ENCODE measurements at places on chromosomes 5 and 9. TPM values are rescaled to one million over a fixed set of nuclear protein-coding genes. Genes with fewer than 3 reads are reported as not detected.
A peak's percentile ranks its signal among the peaks of the same experiment; 100 is the strongest.

Gene BSPRY
- not detected for total RNA-seq

GRCh38 chr9:94720846-94721549 is 5.5 kb upstream of the AOPEP start:
- no peak for DNase-seq

Gene PPP3R2
- not detected for total RNA-seq

Gene TRIM41
- total RNA-seq: 11.9 TPM

- no peak for DNase-seq
Observed at GRCh38 chr9:19666575-19666974, 122.3 kb downstream of the SLC24A2 start.

- DNase-seq: no peak
Observed at GRCh38 chr9:127707766-127708165, 978 bp downstream of the CFAP157 start.

DNA sequence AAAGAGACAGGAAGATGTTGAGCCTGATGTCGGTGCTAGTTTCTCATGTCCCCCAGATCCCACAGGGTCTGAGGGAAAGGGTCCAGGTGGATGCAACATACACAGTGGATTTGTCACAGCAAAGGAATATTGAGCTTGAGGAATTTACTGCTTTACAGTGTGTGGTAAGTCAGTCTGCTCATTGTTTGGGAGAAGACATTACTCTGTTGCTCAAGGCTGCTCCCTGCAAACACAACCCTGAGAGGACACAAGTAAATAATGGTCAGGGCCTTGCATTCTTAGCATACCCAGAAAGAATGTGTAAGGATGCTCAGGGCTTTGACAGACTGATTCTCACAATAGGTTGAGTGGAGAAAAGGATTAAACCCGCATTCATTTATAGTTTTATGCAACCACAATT is 7.3 kb upstream of the MAN2A1 start:
- no peak for DNase-seq

Gene AQP7
- not detected for total RNA-seq

DNA sequence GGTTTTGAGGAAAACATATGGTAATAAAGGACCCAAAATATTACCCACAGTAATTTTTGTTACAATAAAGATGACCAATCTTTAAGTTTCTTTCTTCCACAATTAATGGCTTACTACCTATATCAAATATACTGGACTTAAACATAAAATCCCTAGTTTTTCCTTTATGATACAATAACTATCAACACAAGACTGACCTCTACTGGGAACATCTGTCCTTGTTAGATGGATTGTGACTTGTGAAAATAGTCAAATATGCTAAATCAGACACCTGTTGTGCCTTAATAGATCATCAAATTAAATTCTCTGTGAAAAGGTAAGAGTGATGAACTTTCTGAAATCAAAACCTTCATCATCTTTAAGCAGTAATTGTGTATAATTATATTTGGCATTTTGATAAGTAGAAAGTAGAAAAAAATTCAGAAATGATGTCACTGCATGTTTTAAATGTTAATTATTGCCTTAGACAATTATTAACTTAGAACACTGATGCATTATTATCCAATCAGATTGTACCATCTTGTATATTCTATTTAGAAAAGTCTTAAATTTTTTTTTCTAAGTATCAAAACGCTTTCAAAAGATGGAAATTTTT is 113.6 kb downstream of the DEPDC1B start:
- no peak for DNase-seq

Gene TUSC1
- total RNA-seq: 10.5 TPM

Gene LCN9
- not detected for total RNA-seq

DNA sequence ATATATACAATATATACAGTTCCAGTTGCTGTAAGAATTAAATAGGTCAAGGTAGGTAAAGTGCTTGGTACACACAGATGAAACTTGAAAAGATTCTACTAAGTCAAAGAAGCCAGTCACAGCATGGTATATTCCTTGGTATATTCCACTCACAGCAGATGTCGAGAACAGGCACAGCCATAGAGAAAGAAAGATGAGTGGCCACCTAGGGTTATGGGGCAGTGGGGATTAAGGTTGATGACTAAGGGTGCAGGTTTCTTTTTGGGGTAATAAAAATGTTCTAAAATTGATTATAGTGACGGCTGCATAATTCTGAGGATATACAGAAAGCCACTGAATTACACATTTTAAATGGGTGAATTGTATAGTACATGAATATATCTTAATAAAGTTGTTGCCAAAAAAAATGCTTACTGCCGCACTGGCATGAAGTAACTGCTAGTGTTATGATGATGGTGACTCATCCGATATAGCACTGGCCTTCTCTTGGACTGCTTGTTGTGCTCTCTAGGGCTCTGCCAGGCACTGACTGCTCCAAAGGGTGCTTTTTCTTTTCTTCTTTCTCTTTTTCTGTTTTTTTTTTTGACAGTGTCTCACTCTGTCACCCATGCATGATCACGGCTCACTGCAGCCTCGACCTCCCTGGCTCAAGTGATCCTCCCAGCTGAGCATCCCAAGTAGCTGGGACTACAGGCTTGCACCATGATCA is 23.5 kb downstream of the TBC1D2 start:
- no peak for DNase-seq

Gene GLRA1
- total RNA-seq: 0.16 TPM

DNA sequence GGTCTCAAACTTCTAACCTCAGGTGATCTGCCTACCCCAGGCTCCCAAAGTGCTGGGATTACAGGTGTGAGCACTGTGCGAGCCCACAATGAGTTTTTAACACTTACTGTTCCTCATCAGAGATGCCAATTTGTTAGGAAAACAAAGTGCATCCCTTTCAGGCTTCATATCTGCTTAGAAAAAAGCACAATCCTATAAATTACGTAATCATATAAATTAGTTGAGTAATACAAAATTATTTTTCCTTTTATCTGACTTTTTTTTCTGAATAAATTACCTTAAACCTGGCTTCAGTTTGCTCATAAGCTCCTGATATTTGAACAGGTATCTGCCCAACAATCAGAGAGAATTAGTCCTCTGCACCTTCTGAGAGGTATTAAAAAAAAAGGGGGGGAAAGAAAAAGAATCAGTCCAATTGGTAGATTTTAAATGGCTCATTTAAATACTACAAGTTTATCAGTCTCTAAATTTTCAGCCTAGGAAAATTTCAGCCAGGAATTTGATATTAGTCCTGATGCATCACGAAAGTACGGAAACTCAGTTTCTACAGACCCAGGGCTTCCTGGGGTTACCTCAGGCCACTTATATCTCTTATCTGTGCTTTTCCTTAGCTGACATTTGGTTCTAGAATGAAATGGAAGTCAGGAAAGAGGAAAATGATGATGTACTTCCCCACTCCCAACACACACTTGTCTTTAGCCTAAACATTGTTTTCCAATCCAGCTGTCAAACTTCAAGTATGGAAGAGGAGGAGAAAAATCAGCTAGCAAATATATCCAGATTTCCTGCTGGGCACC is 26.8 kb downstream of the ITGA1 start:
- no peak for DNase-seq

Gene PCDH12
- 2.8 TPM for total RNA-seq

Gene OR13C5
- total RNA-seq: not detected

DNA sequence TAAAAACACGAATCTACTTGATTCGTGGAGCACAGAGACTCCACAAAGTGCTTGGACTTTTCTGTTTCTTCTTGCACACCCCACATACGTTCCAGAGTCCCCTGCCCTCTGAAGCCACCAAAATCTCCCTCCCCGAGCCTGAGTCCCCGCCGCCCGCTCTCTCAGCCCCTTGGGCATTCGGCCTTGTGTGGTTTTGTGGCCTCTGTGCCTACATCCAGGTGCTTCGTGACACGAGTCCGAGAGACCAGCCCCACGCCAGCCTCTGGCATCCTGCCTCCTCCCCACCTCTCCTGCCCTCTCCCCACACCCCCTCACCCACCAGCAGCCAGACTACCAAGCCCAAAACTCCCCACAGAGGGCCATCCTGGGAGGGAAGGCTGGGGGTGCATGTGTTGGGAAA is 87.8 kb upstream of the PPP1R26 start:
- DNase-seq: no peak

- peak; percentile 48 for DNase-seq
Observed at GRCh38 chr5:7745882-7746610, 104.9 kb downstream of the CFAP90 start.

DNA sequence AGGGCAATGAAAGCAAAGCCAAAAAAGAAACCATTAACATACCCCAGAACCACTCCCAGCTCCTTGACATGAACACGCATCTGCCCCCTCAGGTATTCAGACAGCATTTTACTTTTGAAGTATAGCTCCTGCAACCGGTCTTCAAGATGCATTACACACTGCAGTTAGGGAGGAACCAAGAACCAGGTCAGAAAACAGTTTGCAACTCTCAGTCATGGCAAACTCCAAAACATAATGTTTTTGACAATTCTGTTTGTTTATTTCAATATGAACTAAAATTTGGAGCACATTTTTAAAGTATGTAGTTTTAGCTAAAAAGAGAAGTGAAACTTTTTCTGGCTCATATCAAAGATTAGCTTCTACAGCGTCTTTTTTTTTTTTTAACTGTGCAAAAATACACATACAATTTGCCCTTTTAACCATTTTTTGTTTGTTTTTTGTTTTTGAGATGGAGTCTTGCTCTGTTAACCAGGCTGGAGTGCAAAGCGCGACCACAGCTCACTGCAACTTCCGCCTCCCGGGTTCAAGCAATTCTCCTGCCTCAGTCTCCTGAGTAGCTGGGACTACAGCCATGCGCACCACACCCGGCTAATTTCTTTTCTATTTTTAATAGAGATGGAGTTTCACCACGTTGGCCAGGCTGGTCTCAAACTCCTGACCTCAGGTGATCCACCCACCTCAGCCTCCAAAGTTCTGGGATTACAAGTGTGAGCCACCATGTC is 12.2 kb upstream of the RAPGEF6 start:
- DNase-seq: no peak

GRCh38 chr5:119752921-119753886 is 123.8 kb downstream of the FAM170A start:
- DNase-seq: no peak

GRCh38 chr5:56328753-56329560 is 95.8 kb upstream of the ANKRD55 start:
- no peak for DNase-seq
